ENCODE measurements at places on chromosomes 12 and 14.

- no peak for DNase-seq
These were observed 29.2 kb downstream of the ZCCHC8 start for GRCh38 chr12:122471324-122472226.

- no peak for DNase-seq
These were observed 6.0 kb downstream of the GALNT9 start for GRCh38 chr12:132323171-132324010.

GRCh38 chr12:55732288-55732687, 3.5 kb upstream of the CD63 start:
- peak; percentile 29 for DNase-seq

GRCh38 chr12:108129017-108129812, at the start of gene WSCD2:
TSS of gene WSCD2 (plus strand) at chr12:108129288. CDS start at chr12:108195833, 66,545 bp downstream.
- peak; percentile 74 for DNase-seq

GRCh38 chr12:2963154-2963759, 4.1 kb downstream of the TEAD4 start:
- no peak for DNase-seq

- no peak for DNase-seq
These were observed 55.3 kb downstream of the RAD52 start for GRCh38 chr12:894226-894625.

All from right hindlimb (tissue), 1 donor.